ENCODE measurements at places on chromosomes 6 and 20. TPM values are rescaled to one million over a fixed set of nuclear protein-coding genes. Genes with fewer than 3 reads are reported as not detected.

DNA sequence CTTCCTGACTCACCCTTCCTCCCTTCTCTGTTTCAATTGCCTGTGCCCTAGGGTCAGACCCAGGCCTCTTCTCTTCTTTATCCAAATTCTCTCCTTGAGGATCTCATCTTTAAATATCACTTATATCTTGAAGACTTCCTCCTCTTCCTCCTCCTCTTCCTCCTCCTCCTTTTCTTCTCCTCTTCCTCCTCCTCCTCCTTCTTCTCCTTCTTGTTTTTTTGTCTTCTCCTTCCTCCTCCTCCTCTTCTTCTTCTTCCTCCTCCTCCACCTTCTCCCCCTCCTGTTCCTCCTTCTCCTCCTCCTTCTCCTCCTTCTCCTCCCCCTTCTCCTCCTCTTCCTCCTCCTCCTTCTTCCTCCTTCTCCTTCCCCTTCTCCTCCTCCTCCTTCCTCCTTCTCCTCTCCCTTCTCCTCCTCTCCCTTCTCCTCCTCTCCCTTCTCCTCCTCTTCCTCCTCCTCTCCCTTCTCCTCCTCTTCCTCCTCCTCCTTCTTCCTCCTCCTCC, 127.6 kb upstream of the AKIRIN2 start:
- no peak for DNase-seq

- DNase-seq = no peak
Observed at GRCh38 chr6:83221889-83222479, 28.8 kb downstream of the RWDD2A start.

GRCh38 chr6:149964308-149965193, 808 bp downstream of the ULBP1 start:
- peak; percentile 13 for DNase-seq

- DNase-seq = no peak
Observed at GRCh38 chr6:137914530-137915193, 47.6 kb downstream of the TNFAIP3 start.

The SCP2D1 gene
- not detected for total RNA-seq

The JPH2 gene
- 12.9 TPM for total RNA-seq

Measured in left colon (tissue), 2 donors.